HAP-1 (cell line): ENCODE measurements at places on chromosomes 2 and 18.

- DNase-seq, result no peak
Measured at GRCh38 chr2:179925713-179926112, 64.3 kb upstream of the ZNF385B start.

- no peak for DNase-seq
Measured at GRCh38 chr2:170141865-170142264, 36.1 kb upstream of the MYO3B start.

DNA sequence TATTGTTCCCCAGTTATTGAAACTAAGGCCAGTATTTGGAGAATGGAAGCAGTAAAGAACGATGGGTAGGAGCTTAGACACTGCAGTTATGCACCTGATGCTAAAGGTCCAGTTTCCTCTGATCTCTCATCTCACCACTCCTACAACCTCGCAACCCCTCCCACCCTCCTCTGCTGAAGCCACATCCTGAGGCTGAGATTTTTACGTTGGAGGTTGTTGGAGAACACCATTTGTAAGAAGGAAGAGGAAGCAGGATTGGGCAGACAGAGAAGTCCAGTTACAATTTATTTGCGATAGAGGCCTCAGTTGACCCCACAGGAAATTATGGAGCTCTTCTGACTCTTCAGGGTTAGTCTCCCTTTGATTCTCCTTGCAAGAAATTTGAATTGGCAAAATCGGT, 54.3 kb upstream of the NDUFV2 start:
- DNase-seq, result no peak

DNA sequence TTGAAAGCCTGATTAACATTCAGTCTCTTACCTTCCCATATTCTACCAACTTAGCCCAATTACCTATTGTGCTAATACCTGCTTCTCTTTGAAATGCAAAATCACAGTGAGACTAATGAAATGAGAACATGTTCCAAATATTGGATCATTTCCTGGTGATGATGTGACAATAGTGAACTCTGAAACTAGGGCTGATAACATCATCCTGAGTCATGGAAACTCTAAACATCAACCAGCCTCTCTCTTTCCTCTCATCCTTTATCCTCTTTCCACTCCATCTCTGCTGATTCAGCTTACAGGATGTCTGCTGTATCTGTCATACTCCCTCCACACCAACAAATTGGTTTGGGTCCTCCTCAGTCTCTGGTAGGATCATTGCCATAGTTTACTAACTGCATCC, 98.8 kb upstream of the NCKAP5 start:
- no peak for DNase-seq

GRCh38 chr2:156779416-156780120, 343.4 kb downstream of the GPD2 start:
- DNase-seq, result no peak

- no peak for DNase-seq
Measured at GRCh38 chr2:46548103-46548486, 68.7 kb downstream of the TMEM247 start.

DNA sequence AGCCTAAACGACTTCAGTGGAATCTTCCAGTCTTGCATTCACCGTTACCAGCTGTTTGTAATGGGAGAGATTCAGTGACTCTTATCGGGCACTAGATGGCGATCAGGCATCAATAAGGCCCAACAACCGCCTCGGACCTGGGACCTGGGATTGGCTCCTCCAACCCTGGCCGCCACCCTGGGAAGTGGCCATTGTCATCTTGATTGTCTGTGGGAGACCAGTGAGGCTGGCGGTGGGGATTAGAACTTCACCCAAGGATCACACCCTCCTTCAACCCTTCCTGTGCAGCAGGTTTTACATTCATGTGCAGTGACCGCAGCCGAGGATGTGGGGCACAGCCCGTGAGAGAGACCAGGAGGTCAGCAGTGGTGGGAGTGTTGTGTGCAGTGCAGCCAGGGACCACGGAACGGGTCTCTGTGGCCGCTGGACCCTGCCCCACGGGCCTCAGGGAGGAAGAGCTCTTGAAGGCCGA, 85.3 kb downstream of the SPP2 start:
- peak; percentile 88 for DNase-seq

DNA sequence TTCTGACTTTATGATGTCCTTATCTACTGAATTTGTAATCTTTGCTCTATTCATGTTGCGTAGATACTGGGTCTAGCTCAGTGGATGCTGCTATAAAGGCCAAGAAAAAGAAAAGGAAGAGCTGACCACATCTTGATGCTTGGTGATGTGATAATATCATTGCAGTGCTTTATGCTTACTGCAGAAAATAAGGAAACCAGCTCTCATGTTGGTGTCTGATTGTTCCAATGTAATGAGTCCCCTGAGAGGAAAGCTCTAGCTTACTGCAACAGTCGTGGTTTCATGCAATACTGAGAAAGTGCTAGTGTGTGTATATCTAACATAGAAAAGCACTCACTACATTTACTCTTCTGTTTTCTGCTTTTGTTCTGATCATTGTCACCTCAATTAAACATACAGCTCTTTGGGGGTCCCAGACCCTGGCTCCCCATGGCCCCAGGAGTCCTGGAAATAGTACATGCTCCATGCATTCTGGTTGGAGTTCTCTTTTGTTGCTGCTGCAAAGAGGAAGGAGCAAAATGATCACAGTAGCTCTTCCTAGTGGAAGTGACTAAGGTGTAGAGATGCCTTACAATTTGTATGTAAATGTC, 338.8 kb downstream of the CYRIA start:
- no peak for DNase-seq
